Keratinocyte (primary cell): ENCODE measurements at places on chromosomes 6 and 20.

DNA sequence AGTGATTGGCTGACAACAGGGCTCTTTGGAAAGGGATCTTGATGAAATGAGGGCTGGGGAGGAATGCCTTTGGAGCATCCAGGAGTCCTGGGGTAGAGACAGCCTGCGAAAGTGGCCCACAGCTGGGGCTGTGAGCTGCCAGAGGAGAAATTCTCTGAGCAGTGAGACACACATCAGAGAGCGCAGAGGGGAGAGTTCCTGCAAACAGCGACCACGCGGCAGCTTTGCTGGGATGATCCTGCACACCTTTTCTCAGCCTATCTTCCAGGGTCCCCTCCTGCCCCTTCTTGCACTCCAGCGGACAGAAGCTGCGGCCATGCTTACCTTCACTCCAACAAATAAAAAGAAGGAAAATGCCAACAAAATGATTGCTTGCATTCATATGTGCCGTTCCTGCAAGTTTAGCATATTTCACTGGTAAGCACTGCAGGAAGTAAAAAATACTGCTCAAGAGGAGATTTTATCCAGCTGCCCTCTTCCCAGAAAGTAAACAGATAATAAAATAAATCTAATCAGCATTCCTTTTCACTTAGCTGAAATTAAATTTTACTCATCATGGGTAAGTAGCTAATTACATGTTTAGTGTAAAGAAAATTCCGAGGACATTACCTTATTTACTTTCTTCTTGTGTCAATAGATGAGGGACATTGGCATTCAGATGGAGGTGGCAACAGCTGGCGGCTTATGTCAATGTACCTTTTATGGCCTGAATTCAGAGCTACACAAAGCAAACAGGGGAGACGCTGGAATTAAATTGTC lies 339.9 kb upstream of the ARID1B start:
- no peaks in the 10 kb centered on the region for H3K27me3 ChIP-seq
- no peak overlapping the region for H3K4me3 ChIP-seq
- DNase-seq = no peak
- no peak overlapping the region for H3K27ac ChIP-seq
- no peaks in the 10 kb centered on the region for H3K36me3 ChIP-seq
- H3K4me1 ChIP-seq = no peaks in the 10 kb centered on the region

GRCh38 chr6:167404385-167405049 lies 79.6 kb downstream of the TTLL2 start:
- no peaks in the 10 kb centered on the region for H3K4me1 ChIP-seq
- no peaks in the 10 kb centered on the region for H3K36me3 ChIP-seq
- H3K27me3 ChIP-seq = no peaks in the 10 kb centered on the region
- no peak for DNase-seq
- no peak overlapping the region for H3K4me3 ChIP-seq
- no peak overlapping the region for H3K27ac ChIP-seq

DNA sequence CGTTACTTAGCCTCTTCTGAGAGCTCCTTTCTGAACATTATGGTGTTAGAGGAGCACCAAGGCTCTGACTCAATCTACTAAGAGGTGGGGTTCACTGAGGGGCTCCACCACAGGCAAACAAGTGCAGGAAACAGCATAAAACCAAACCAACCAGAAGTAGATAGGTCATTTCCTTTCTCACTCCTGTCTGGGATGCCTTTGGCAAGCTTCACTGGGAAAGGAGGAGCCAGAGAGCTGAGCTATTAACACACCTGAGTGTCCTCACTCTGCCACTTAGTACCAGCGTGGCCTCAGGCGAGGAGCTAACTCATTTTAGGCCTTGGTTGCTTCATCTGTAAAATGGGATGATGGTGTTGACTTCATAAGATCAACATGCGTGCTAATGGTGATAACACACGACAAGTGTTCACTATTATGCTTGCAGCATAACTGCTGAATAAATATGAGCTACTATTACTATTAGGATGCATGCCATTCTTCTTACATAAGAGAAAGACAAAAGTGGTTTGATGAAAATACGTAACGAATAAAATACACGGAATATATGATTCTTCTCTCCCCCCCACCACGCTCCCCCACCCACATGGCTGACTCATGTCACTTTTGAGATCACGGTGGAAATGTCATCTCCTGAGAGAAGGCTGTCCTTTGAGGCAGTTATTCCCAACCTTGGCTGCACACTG lies 185.4 kb downstream of the BCAS1 start:
- no peaks in the 10 kb centered on the region for H3K27me3 ChIP-seq
- no peak for DNase-seq
- peaks cover 2% of the 10 kb centered on the region for H3K4me1 ChIP-seq

GRCh38 chr6:133290930-133291329 lies 49.8 kb downstream of the EYA4 start:
- DNase-seq = no peak
- no peaks in the 10 kb centered on the region for H3K4me1 ChIP-seq
- no peaks in the 10 kb centered on the region for H3K27me3 ChIP-seq

DNA sequence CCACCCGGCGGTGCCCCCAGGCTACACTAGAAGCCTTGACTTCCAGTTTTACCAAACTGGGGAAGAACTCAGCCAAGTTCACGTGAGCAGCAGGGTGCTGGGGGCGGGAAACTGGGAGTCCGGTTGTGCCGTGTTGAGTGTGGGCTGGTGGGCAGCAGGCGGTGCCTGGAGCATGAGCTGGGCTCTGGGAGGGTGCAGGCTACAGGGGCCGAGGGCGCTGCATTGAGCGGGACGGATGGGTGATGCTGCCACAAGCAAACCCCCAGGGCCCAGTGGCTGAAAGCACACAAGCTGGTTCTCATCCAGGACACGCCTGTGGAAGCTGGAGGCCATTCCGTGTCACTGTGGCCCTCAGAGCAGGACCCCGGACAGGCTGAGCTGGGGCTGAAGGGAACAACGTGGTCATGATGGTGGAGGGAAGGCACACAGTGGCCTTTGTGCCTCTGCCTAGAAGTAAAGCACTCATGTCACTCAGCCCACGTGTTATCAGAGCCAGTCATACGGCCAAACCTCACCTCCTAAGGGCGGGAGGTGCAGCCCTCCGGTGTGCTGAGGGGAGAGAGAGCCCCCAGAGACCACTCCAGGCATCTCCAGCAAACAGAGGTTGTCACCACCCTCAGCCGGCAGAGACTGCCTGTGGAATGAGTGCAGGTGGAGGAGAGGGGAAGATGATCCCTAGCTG lies 29.5 kb downstream of the RBM38 start:
- no peak overlapping the region for H3K4me3 ChIP-seq
- H3K4me1 ChIP-seq = no peaks in the 10 kb centered on the region
- no peak for DNase-seq
- H3K36me3 ChIP-seq = no peaks in the 10 kb centered on the region
- peaks cover 53% of the 10 kb centered on the region for H3K27me3 ChIP-seq

DNA sequence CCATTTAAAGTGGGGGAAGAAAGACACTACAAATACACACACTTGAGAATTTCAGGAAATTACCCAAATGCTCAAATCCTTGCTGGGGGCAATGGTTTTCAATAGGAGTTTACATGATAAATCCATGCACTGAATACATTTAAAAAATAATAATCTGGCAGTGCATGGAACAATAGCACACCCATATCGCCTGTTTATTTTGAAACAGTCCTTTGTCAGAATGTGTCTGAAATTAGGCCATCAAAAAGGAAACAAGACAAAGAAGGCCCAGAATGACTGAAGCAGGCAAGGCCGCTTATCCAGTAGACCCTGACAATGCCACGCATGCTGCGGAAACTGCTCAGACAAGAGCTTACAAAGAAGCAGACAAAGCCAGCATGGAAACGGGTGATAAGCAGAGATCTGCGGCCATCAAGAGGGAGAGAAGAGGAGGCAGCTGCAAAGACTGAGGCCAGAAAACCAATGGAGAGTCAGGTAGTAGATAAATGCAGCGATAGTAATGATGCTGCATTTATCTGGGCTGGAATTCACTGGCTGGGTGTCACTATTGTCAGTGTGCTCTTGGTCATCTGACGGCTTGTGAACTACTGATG lies 211.9 kb upstream of the CNR1 start:
- no peaks in the 10 kb centered on the region for H3K27me3 ChIP-seq
- no peak for DNase-seq
- no peak overlapping the region for H3K4me3 ChIP-seq
- peaks cover 9% of the 10 kb centered on the region for H3K4me1 ChIP-seq
- no peak overlapping the region for H3K27ac ChIP-seq
- no peaks in the 10 kb centered on the region for H3K36me3 ChIP-seq

DNA sequence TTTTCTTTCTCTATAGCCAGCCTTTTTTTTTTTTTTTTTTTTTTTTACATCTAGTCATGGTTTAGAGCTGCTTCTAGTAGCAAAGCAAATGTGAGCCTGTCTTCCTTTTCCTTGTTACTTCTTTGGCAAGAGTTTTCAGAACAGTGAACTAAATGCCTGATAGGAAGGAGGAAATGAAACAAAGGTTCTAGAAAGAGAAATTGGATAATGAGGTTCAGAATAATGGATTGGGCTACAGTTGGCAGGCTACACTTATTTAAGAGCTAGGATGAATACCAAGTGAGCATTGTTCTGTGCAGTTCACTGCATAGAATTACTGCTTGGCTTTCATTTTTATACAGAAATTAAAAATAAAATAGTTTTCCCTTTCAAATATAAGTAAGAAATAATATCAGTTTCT lies 78.6 kb downstream of the HIVEP1 start:
- H3K4me1 ChIP-seq = no peaks in the 10 kb centered on the region
- H3K4me3 ChIP-seq = no peak overlapping the region
- no peaks in the 10 kb centered on the region for H3K36me3 ChIP-seq
- no peak overlapping the region for H3K27ac ChIP-seq
